ENCODE measurements at places on chromosomes 3 and 15.

GRCh38 chr3:115169808-115170207 is 22.7 kb upstream of the ZBTB20 start:
- no peak for DNase-seq

DNA sequence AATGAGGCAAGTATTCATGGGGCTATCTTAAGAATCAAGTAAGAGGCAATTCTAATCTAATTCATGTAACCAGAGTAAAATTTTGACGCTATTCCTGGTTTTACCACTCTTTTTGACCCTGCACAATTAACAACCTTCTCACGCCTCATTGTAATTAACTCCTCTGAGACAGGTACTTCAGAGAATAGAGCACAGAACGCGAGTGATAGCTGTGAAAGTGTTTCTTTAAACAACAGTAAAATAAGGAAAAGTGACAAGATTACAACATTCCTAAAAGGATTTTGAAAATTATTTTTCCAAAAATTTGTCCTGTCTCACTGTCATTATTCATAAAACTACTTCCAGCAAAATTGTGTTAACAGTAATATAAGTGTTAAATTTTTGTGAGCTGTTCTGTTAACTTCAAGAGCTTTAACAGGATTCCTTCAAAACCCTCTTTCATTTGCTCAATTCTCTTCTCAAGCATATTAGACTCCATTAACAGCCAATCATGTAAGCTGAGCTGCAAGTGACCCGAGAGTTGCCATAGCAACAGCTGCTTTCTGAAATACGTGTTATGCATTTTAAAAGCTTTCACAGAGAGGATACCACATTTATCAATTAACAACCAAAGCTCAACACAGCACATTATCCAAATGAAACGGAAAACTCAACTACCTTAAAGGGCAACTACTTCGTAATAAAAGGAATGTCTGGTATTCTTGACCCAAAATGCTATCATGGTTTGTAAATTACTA is 93.1 kb downstream of the STAG1 start:
- DNase-seq: no peak

- DNase-seq: no peak
These were observed 213.1 kb upstream of the LRRFIP2 start for GRCh38 chr3:37387462-37387861.

GRCh38 chr3:68984011-68984530 is 29.4 kb downstream of the EOGT start:
- no peak for DNase-seq

DNA sequence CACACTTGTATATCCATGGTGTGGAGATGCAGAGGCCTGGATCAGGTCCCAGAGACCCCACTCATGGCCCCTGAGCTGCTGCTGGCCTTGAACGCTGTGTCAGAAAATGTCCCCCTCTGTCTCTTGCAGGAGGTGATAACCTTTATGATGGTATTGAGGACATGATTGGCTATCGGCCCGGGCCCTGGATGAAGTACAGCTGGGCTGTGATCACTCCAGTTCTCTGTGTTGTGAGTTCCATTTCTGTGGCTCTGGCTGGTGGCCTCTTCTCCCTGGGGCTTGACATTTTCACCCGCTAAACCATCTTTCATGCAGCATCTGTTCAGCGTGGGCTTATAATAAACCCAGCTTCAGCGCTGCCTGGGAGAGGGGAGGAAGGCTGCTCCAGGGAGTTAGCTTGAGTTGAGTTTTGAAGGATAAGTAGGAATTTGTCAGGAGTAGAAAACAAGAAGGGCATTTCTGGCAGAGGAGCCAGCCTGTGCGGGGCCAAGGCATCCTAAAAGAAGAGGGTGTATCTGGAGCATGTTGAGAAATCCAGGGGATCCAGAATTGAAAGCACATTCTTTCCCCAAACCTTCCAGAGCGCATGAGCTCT is 61.1 kb downstream of the GRIP2 start:
- no peak for DNase-seq

- DNase-seq: no peak
These were observed 22.6 kb downstream of the SRP14 start for GRCh38 chr15:40016224-40016865.

DNA sequence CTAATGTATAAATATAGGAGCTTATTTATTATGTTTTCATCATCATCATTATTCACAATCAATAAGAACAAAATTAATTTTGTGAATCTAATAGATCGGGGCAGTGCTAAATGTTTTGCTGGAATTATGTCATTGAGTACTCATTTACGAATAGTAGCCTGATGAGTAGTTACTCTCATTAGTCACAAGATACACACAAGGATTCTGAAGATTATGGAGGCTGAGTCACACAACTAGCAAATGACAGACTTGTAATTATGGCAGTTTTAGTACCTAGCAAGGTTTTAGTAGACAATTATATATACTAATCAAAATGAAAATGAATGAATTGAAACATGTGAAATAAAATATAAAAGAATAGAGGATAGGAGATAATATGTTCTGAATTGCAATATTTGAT is 954.2 kb downstream of the CADM2 start:
- DNase-seq: no peak

GRCh38 chr3:46862369-46863025 is 747 bp downstream of the MYL3 start:
- DNase-seq: no peak

GRCh38 chr3:148087601-148088371 is 609.9 kb upstream of the AGTR1 start:
- no peak for DNase-seq

DNA sequence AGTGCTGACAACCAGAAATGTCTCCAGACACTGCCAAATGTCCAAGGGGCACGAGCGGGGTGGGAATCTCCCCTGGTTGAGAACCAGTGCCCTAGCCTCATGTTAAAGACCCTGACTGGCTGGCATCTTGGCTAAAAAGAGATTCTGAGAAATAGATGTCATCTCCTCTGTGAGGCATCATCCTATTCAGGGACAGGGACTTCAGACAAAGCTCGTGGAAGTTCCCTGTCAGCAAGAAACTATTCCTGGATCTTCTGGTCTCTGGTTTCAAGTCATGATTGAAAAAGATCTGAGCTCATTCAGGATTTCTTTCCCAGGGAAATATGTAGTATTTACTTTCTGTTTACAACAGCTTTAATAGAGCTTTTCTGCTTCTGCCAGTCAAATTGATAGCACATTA is 10.8 kb downstream of the WDR5B start:
- DNase-seq: no peak

Data from activated CD4-positive, alpha-beta T cell treated with anti-CD3 and anti-CD28 coated beads, Interleukin-2, amount 50 U/mL, for 24 hours (primary cell).